DND-41 (cell line): ENCODE measurements at places on chromosomes 6 and 20.

GRCh38 chr6:163620670-163621330 lies 206.3 kb downstream of the QKI start:
- no peak for DNase-seq

- peak; percentile 42 for DNase-seq
Measured at GRCh38 chr6:26159357-26160273, 72.4 kb downstream of the HFE start.

- no peak for DNase-seq
Measured at GRCh38 chr6:39516471-39516870, 194.0 kb upstream of the KCNK16 start.

DNA sequence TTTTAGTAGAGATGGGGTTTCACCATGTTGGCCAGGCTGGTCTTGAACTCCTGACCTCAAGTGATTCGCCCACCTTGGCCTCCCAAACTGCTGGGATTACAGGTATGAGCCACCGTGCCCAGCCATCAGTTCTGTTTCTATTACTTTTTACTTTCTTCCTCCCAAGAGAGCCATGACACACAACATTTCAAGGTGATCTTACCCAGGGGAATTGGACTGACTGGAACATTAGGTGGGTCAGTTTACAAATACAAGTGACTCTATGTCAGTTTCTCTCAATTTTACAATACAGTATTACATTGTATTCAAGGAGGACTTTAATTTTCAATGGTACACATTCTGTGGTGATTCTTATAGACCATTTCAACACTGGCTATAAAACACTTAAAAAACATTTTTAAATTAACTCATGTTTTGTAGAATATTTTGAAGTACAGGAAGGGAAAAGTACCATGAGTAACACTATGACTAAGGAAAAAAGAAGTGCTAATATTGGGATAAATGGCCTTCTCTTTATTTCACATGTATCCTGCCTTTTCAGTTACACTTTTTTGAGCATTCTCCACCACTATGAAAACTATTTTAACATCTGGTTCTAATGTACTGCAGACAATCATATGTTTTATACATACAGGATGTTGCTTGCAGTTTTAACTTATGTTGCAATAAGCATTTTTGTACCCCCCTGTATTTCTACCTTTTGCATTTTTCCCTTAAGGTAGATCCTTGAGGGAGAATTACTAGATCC lies 8.4 kb downstream of the TPBG start:
- no peak for DNase-seq

DNA sequence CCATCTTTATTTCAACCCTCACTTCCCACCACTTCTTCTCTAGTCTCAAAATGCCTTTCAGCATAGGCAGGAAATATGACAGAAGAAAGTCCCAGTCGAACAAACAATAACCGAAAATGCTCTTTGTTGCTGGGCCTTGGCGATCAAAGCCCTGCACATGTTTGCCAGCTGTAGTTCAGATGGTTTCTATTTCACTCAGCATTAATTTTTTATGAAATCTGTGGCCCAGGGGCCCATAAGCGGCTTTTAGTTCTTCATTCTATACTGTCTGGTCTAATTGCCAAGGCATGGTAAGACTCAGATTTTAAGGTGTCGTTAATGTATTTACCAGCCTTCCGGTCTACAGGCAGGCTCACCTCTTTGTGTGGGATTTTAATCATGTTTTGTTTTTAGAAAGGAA lies 10.9 kb upstream of the F13A1 start:
- DNase-seq = no peak

DNA sequence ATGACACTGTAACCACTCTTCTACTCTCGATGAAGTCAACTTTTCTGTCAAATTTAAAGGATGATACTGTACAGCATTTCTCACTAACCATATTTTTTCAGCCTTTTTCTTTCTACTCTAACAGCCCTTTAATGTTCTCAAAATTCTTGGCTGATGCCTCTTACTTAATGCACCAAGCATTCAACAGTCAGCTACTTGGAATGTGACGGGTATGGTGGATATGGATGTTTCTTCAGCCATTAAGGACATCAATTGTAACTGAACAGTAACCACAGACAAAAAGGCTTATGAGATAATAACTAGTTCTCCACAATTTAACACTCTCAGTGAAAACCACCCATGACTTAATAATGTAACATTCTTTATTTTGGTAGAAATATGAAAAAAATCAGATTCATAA lies 467.2 kb upstream of the ZNF337 start:
- no peak for DNase-seq

DNA sequence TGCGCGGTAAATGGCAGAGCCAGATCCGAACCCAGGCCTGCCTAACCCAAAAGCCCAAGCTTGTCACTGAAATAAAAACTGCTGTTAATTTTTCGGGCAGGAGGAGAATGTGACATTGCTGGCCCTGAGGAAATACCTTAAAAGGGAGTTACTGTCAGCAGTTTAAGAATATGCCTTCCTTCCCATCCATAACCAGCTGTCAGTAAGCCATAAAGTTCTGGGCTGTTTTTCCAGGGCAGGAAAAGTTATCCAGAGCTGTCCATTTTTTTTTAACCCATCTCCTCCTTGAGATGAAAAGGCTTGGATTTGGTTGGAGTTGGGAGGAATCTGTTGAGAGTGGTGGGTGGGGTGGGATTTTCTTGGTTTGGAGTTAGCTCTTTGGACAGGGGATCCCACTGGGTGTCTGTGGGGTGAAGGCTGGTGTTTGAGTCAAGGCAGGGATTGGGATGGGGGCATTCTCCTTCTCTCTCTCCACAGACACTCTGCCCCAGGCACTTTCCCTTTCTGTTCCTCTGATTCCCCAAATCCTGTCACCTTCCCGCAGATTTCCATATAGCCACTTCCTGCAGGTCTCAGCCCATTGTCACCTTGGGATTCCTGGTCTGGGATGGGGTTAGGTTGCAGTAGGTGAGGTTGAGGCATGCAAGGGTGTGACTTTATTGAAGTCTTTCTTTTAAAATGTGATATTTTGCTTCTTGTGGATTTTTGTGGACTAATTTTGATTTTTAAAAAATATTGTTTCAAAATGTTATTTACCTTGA lies 4.3 kb upstream of the KCNG1 start:
- DNase-seq = no peak

- DNase-seq = peak; percentile 43
Measured at GRCh38 chr20:15162079-15162647, 824.8 kb upstream of the FLRT3 start.

DNA sequence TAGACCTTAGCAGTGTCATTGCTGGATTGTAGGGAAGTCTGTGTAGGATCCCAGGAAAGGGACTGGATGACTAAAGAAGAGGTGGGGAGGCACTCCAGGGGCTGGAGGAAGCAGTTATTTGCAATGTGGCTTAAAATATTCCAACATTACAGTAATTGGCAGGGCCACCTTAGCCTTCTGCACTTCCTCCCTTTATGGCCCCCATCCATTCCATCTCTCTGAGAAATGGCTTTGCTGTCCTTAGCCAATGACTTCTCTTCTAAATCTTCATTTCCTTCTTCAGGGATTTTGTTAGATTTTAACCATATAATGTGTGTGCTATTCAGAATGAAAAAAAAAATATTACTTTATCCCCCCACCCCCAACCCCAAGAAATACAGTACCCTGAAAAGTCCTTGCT lies 6.4 kb downstream of the ADGRF5 start:
- DNase-seq = no peak

DNA sequence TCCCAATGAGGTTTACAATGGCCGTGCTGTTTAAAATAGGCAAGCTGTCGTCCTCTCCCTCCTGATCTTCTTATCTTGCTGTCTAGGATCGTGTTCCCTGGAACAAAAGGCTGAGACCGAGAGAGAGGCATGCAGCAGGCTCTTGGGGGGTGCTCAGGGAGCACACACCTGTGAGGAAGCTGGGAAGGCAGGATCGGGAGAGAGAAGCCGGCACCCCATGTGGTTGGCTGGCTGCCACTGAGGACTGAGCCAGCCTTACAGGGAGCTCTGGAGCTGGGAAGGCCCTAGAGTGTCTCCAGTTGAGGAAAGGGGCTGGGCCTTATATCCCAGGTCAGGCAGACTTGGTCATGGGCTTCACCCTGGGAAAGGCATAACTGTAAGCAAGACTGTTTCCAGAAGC lies 184.2 kb downstream of the LY86 start:
- DNase-seq = no peak

GRCh38 chr6:148470606-148471465 lies 128.2 kb downstream of the SASH1 start:
- DNase-seq = no peak

DNA sequence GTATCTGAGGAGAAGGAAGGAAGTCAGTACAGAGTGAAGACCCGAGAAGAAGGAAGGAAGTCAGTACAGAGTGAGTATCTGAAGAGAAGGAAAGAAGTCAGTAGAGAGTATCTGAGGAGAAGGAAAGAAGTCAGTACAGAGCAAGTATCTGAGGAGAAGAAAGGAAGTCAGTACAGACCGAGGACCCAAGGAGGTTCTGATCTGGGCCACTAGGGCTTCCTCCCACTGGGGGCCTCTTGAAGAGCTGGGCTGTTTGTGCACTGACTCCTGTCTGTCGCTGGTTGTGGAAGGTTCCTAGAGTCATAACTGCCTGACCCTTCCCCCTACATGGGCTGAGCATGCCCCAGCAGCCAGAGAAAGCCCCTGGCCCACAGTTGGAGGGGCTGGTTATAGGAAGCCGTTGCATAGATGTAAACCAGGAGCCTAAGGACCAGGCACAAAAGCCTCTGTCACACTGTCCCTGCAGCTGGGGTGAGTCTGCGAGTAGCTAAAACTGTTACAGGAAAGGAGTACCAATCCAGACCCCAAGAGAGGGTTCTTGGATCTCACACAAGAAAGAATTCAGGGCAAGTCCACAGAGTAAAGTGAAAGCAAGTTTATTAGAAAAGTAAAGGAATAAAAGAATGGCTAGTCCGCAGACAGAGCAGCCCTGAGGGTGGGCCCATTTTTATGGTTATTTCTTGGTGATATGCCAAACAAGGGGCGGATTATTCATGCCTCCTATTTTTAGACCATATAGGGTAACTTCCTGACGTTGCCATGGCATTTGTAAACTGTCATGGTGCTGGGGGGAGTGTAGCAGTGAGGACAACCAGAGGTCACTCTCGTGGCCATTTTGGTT lies 395.9 kb downstream of the PREX1 start:
- DNase-seq = no peak

- DNase-seq = no peak
Measured at GRCh38 chr6:161922631-161923119, 648.8 kb upstream of the AGPAT4 start.

DNA sequence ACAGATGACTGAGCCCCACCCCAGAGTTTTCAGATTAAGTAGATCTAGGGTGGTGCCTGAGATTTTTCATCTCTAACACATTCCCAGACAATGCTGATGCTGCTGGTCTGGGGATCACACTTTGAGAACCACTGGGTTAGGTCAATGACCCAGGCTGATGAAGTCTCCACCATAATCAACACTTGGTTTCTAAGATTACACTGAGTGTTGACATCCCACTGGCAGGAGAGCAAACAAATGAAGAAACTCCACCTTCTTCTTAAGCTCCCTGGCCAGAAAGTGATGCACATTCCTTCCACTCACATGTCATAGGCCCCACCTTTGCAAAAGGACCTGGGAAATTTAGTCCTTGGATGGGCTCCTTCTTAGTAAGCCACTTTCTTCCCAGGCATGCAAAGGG lies 53.1 kb downstream of the MAFB start:
- DNase-seq = no peak

DNA sequence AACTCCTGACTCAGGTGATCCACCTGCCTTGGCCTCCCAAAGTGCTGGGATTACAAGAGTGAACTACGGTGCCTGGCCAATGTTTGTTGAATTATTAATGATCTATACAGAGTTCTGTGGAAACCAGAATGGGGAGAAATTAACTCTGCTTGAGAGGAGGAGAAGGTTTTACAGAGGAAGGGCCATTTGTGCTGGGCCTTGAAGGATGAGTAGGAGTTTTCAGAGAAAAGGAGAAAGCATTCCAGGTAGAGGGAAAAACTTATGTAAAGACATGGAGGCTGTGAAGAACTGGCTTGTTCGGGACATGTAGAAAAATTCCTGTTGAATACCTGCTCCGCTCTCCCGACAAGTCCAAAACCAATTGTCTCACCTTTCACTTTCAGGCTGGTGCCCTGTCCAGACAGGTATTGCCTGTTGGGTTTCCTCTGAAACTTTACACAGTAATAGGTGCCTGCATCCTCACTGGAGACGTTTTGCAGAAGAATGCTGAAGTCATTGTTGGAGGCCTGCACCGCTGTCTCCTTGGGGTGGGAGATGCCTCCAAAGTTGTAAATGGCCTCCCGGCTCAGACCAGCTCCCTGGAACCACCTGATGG lies 11.3 kb upstream of the NSFL1C start:
- no peak for DNase-seq

DNA sequence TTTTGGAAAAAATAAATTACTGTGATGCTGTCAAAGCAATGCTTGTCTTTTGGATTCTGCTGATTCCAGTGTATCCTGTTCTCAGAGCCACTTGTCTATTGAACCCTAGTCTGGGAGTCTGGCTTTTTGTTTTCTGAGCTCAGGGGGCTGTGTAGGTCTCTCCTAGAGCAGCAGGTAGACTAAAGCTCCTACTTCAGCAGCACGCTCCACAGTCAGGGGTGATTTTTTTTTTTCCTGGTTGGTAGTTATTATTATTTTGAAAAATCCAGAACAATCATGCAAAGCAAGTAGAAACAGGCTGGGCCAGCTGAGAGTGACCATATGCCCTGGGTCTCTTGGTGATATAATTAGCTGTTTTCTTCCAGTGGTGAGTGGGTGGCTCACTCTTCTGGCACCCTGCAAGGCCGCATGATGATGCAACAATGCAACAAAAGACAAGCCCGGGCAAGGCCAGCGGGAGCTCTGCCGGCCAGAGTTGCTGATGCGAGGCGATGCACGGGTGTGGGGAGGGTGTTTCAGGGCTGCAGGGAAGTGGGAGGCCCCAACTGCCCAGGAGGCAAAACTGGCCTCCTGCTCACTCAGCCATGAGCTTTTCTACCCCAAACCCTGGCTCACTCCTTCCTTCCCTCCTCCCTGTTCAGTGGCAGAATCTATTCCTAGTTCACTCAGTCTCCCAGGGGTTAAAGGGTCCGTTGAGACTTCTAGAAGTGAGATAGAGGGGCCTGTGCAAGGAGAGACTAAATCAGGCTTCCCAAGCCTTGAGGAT lies 11.5 kb upstream of the CDKN1A start:
- no peak for DNase-seq

DNA sequence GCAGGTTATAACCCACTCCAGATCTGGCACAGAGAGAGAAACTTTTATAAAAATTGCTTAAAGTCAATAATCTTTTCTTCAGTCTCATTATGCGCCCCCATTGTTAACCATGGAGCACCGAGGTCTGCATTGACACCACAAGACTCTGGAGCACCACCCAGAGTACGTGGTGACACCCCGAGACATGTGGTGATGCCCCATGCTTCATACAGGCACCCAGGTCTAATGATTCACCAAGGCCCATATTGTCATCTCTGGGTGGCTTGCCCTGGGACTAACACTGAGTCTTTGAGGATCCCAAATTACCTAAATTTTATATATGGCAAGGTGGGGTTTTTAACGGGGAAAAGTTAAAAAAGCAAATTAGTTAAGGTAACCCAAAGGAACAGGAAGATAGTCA lies 31.1 kb downstream of the CD109 start:
- DNase-seq = no peak
